NCI-H2081 (cell line): ENCODE measurements at places on chromosomes 16 and 17.

DNA sequence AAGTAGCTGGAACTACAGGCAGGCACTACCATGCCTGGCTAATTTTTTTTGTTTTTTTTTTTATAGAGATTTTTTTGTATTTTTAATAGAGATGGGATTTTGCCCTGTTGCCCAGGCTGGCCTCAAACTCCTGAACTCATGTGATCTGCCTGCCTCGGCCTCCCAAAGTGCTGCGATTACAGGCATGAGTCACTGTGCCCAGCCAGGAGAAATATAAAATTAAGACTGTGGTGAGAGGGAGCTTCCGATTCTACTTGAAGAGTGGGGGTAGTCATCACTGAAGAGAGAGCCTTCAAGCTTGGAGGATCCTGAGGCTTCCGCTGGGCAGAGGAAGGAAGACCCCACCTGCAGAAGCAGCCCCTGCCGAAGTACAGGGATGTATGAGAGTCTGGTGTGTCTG lies 34.4 kb upstream of the RGS9 start:
- no peak for DNase-seq

DNA sequence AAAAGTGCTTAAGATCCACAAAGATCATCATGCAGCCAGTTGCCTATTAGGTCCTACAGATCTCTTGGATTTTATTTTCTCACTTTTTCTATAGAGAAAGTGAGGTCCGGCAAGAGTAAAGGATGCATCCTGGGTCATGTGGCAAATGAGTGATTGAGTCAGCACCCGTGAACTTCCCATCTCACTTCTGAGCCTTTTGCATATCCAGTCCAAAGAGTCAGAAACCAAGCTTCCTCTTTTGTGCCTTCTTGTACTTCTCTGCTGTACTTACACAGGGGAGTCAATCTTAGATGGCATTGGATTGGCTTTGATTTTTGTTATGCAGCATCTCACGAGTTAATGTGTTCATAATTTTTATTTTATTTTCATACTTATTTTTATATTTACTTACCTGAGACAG lies 114.2 kb upstream of the IRX5 start:
- DNase-seq, result no peak

GRCh38 chr17:78763561-78763960 lies 18.5 kb downstream of the CYTH1 start:
- no peak for DNase-seq

DNA sequence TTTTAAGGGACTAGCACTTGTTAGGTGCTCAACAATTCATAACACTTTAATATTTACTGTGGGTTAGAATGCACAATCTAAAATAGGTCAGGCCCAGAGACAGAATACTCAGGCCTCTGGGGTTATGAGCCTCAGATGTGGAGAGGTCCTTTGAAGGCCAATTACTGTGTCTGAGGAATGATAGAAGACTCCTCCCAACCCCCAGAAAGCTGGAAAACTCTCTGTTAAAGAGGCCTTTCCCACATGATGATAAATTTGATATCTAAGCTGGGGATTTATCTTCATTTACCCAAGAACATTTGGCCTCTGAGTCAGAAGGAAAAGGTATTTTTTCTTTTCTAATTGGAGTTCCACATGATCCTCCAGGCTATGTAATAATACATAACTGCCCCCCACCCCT lies 41.1 kb upstream of the MMD start:
- no peak for DNase-seq

GRCh38 chr16:30699615-30700099 lies 686 bp downstream of the SRCAP start:
- DNase-seq, result no peak

DNA sequence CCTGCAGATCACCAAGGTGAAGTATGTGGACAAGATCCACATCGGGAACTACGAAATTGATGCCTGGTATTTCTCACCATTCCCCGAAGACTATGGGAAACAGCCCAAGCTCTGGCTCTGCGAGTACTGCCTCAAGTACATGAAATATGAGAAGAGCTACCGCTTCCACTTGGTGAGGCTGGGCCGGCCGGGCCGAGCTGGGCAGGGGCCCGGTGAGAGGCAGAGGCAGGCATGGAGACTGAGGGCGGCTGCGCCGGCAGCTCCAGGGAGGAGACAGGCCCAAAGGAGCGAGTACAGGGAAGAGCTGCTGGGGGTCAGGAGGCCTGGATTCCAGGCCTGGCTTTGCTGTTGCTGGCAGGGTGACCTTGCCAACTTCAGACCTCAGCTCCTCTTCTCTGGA lies 8.3 kb downstream of the PRSS8 start:
- DNase-seq, result no peak
